ENCODE measurements at places on chromosomes 5 and 9. TPM values are rescaled to one million over a fixed set of nuclear protein-coding genes. Genes with fewer than 3 reads are reported as not detected.

Gene PCDHGA12
- 7.9 TPM for total RNA-seq

Gene MARVELD2
- total RNA-seq = 25.6 TPM

Gene SMIM32
- not detected for total RNA-seq

Gene IFNA21
- total RNA-seq = not detected

Gene TAF11L5
- not detected for total RNA-seq

Gene HTR4
- 0.17 TPM for total RNA-seq

Gene REEP2
- 1.1 TPM for total RNA-seq

Gene SPINK4
- total RNA-seq = not detected

Gene TAF1L
- 0.03 TPM for total RNA-seq

Gene NUP155
- total RNA-seq = 35.4 TPM

Gene GPX3
- 99.0 TPM for total RNA-seq

Gene ABCA1
- 140 TPM for total RNA-seq

Gene FCN1
- 65.0 TPM for total RNA-seq

Gene UGT3A1
- total RNA-seq = not detected

Gene ASS1
- 51.2 TPM for total RNA-seq

Gene SGCD
- 20.9 TPM for total RNA-seq

Gene TMC1
- 0.21 TPM for total RNA-seq

Gene OR1J2
- total RNA-seq = not detected

Gene ROR2
- 12.1 TPM for total RNA-seq

Gene UBE2QL1
- total RNA-seq = 0.09 TPM

Gene EFNA5
- 12.4 TPM for total RNA-seq

Gene SYK
- total RNA-seq = 22.3 TPM

Gene PPP2R2B
- 0.94 TPM for total RNA-seq

Gene PARP8
- total RNA-seq = 59.4 TPM

Gene TMEFF1
- 0.71 TPM for total RNA-seq

Gene GABRA1
- not detected for total RNA-seq

Gene SV2C
- 0.40 TPM for total RNA-seq

Gene LAMC3
- total RNA-seq = 10.5 TPM

Gene AQP7
- 3.9 TPM for total RNA-seq

Gene MYMK
- total RNA-seq = not detected

Gene SLC4A9
- 0.11 TPM for total RNA-seq

Gene SLC36A2
- not detected for total RNA-seq

Gene CDH6
- total RNA-seq = 3.1 TPM

Gene FBP1
- total RNA-seq = 238 TPM

Gene ZER1
- 36.5 TPM for total RNA-seq

Gene NDUFA8
- total RNA-seq = 46.3 TPM

Gene CCDC152
- total RNA-seq = 0.98 TPM

Gene SHB
- 32.3 TPM for total RNA-seq

Gene C5orf52
- not detected for total RNA-seq

Gene TIMD4
- not detected for total RNA-seq

Gene ANKDD1B
- total RNA-seq = 9.4 TPM

Gene CFAP77
- total RNA-seq = 12.8 TPM

Gene ZNF79
- total RNA-seq = 9.3 TPM

Gene PRSS3
- 1.3 TPM for total RNA-seq

Gene PAEP
- total RNA-seq = not detected

Gene CTNNAL1
- 32.5 TPM for total RNA-seq

Gene CXXC5
- 39.8 TPM for total RNA-seq

Gene CNTNAP3B
- total RNA-seq = 13.6 TPM

Gene SURF6
- 13.7 TPM for total RNA-seq

Gene TMEM252
- total RNA-seq = not detected

Gene PCDHB10
- total RNA-seq = 6.3 TPM

Gene FXN
- 3.6 TPM for total RNA-seq

Gene SHLD3
- 4.6 TPM for total RNA-seq

Gene TLR4
- 19.0 TPM for total RNA-seq
